ENCODE measurements at places on chromosomes 7 and 10. TPM values are rescaled to one million over a fixed set of nuclear protein-coding genes. Genes with fewer than 3 reads are reported as not detected.

The ARID5B gene
- total RNA-seq, result 73.8 TPM

DNA sequence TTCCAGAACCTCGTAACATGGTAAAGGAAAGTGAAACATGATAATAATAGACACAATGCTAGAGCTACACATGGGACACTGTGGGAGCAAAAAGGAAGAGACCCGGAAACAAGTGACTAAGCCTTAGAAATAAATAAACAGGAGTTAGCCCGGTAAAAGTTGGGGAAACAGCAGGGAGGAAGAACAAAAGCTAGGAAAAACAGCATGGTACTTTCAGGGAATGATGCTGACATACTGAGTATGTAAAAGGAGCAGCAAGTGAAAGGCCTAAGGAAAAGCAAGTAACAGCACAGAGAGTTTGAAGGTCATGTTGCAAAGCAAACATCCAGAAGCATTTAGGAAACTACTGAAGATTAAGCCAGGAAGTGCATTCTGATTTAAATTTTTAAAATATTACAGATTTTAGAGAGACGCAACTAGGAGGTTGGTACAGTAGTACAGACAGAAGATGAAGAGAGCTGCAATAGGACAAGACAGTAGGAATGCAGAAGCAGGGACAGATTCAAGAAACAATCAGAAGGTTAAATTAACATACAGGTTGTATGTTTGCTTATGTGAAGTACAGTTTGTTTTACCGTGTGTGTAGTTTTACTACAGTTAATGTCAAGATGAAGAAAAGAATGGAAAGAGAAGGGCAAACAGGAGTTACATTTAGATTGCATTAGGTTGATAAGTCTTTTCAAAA is 63.7 kb downstream of the ARHGAP12 start:
- no peak for DNase-seq

DNA sequence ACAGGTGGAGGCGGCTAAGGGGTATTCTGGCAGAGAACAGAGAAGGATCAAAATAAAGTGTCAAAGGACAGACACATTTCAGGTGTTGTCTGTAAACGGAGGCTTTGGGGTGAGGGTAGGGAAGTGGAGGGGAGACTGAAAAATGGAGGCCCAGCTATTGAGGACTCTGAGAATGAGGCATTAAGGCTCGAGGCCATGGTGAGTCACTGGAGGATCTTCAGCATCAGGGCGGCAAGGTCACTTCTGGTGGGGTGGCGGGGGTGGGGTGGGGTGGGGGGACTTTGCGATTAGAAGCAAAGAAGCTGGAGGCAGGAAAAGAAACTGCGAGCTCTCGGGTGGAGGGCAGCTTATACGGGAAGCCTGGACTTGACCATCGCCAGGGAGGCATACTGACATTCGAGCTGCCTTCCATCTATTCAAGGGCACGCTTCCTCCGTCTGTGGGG is 58.4 kb upstream of the PCGF5 start:
- peak; percentile 45 for DNase-seq

DNA sequence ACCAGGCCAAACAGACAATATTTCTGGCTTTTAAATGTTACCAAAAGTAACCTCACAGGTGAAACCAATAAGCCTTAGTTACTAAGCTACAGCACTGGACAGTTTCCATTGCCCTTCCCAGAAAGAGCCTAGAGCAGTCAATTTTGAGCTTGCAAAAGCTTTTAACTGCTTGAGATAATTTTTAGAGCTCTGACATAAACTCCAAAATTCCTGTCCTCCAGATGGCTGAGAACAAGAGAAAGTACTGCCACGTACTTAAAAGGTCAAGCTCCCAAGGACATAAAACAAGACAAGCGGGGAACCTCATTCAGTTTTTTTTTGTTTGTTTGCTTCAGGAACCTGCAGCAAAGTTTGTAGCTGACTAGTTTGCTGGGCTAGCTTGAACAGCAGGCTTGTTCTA is 54.1 kb downstream of the BBS9 start:
- no peak for DNase-seq

DNA sequence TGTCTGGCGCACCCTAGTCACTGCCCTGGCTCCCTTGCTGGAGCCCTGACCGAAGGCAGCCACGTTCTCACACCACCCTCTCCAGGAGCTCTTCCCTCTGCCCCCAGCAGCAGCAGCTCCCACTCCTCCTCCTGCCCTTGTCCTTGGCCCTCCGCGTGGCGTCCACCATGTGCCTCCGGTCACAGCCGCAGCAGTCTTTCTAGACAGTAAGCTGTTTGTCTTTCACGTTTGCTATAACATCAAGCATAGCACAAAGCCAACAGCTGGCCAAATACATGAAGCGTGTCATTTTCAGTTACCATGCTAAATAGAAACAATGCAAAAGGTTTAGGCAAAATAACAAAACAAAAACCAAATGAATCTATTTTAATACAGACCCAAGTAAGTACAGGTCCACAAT is 3.3 kb downstream of the PITRM1 start:
- DNase-seq, result no peak

GRCh38 chr7:47827871-47828270 is 120.4 kb downstream of the PKD1L1 start:
- DNase-seq, result no peak

GRCh38 chr10:6008497-6009142 is 31.3 kb upstream of the IL15RA start:
- no peak for DNase-seq

GRCh38 chr7:98225913-98226614 is 14.8 kb downstream of the BHLHA15 start:
- DNase-seq, result no peak

DNA sequence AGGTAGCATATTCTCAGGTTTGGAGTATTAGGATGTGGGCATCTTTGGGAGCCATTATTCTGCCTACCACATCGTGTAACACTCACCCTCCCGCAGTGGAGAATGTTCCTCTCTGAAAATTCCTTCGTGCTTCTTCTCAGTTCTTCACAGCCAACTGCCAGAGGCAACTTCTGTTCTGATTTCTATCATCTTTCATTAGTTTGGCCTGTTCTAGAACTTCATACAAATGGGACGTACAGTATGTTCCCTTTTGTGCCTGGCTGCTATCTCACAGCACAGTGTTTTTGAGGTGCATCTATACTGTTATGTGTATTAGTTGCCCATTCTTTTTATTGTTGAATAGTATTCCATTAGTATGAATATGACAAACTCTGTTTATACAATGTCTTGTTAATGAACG is 8.9 kb upstream of the SLC26A3 start:
- no peak for DNase-seq

- no peak for DNase-seq
Measured at GRCh38 chr7:101466871-101467270, 104.2 kb downstream of the COL26A1 start.

GRCh38 chr7:143331179-143331801 is 15.4 kb downstream of the CLCN1 start:
- no peak for DNase-seq

The GALNT17 gene
- total RNA-seq, result not detected

GRCh38 chr10:130545697-130546096 is 409.5 kb downstream of the GLRX3 start:
- DNase-seq, result no peak

The UPK3B gene
- total RNA-seq, result 1.1 TPM

The TWNK gene
- 13.8 TPM for total RNA-seq

DNA sequence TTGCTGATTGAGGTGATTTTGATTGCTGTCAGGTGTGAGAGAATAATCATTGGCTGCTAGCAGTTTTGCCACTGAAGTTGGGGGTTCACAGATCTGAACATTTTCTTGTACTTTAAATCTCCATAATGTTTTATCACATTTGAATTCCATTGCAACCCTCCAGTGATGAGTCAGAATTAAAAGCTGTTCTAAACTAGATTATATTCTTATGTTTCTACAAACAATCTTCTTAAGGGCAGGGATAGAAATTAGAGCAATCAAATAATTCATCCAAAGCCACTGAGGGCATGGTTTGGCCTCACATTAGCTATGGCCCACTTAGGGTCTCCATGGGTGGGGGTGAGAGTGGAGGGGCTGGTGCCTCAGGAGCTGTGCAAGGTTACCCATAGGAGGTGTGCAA is 53.0 kb upstream of the RPA3 start:
- DNase-seq, result no peak

All from activated CD4-positive, alpha-beta T cell treated with anti-CD3 and anti-CD28 coated beads for 36 hours (primary cell).